ENCODE measurements at places on chromosomes 12 and 14. TPM values are rescaled to one million over a fixed set of nuclear protein-coding genes. Genes with fewer than 3 reads are reported as not detected.

Gene SLCO1C1
- total RNA-seq = 4.0 TPM

Gene PROX2
- total RNA-seq = not detected

Gene PRIMA1
- total RNA-seq = 2.4 TPM

Gene LMO3
- total RNA-seq = 7.2 TPM

Gene CLECL1
- 0.41 TPM for total RNA-seq

Gene TSHR
- total RNA-seq = 1.7 TPM
